Activated T-helper 17 cell treated with anti-CD3 and anti-CD28 coated beads, Interleukin-2, amount 50 U/mL, for 72 hours (primary cell): ENCODE measurements at places on chromosomes 2 and 18. TPM values are rescaled to one million over a fixed set of nuclear protein-coding genes. Genes with fewer than 3 reads are reported as not detected.
A peak's percentile ranks its signal among the peaks of the same experiment; 100 is the strongest.

Gene EVX2
- total RNA-seq, result not detected

Gene ATP5F1A
- 511 TPM for total RNA-seq

Gene ABCG8
- not detected for total RNA-seq

Gene KIF5C
- total RNA-seq, result 43.8 TPM

Gene IL18RAP
- total RNA-seq, result 5.6 TPM

Gene ITGAV
- total RNA-seq, result 12.1 TPM

Gene RNU2-63P
- 10.2 TPM for total RNA-seq

Gene RAX
- total RNA-seq, result not detected

Gene ARHGAP15
- 93.3 TPM for total RNA-seq

Gene PAIP2B
- 1.3 TPM for total RNA-seq

Gene METTL8
- total RNA-seq, result 27.7 TPM

GRCh38 chr2:200878289-200878880 is 10.5 kb downstream of the PPIL3 start:
- ATAC-seq, result no peak

DNA sequence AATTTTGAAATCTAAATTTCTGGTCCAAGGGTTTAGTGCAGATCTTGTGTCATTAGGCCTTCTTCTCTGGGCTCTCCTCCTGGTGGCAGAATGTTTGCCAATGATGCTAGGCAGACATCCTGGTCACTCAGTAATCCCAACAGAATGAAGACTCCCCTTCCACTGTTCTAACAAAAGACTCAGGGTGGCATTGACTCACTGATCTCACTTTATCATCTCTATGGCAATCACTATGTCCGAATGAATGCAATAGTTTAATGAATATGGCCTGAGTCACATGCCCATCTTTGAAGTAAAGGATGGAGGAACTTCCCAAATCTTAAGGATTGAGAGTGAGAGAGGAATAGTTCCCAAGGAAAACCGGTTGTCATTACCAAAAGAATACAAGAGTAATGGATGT is 261.1 kb downstream of the KCNE4 start:
- ATAC-seq, result no peak

- no peak for ATAC-seq
Measured at GRCh38 chr2:147927053-147927588, 82.3 kb downstream of the ACVR2A start.

- no peak for ATAC-seq
Measured at GRCh38 chr18:48023334-48024008, 93.0 kb upstream of the SMAD2 start.

GRCh38 chr2:197904446-197904845 is 100.1 kb downstream of the PLCL1 start:
- peak; percentile 97 for ATAC-seq

DNA sequence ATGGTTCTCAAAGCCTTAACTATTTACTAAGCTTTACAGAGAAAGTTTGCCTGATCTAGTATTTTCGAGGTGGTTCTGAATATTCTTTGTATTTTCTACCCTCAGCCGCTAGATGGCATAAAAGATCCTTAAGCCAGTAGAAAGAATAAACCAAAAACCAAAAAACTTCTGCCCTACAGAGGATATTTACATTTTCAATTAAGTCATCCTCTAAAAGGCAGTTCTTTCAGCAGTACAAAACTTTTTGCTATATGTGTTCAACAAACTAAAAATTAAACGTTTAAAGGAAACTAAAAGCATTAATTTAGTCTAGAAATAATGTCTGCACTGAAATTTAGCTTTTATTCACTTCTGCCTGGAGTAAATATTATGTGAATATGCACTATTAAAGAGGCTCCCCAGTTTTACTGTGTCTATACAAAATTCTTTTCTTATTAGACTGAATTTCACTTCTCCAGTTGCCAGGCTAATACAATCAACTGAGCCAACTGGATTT is 297.5 kb downstream of the PIEZO2 start:
- no peak for ATAC-seq

DNA sequence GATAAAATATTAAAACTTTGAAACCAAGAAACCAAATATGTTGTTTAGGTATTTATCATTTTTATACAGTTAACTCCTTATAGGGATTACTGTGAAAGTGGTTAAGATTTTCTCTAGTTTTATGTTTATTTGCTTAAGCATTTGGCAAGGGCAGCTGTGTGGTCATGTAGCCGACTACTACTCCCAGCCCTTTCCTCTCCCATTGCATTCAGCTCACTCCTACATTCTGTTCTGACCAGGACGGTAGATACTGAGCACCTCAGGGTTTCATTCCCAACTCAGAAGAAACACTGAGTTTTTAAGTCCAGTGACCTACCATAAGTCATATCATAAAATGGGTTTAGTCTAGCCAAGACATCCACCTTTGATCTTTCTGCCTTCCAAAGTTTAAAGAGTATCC is 19.8 kb downstream of the FZD5 start:
- no peak for ATAC-seq

GRCh38 chr2:19346983-19347618 is 11.3 kb downstream of the OSR1 start:
- ATAC-seq, result no peak

GRCh38 chr2:135485441-135485840 is 45.6 kb downstream of the ZRANB3 start:
- ATAC-seq, result no peak

DNA sequence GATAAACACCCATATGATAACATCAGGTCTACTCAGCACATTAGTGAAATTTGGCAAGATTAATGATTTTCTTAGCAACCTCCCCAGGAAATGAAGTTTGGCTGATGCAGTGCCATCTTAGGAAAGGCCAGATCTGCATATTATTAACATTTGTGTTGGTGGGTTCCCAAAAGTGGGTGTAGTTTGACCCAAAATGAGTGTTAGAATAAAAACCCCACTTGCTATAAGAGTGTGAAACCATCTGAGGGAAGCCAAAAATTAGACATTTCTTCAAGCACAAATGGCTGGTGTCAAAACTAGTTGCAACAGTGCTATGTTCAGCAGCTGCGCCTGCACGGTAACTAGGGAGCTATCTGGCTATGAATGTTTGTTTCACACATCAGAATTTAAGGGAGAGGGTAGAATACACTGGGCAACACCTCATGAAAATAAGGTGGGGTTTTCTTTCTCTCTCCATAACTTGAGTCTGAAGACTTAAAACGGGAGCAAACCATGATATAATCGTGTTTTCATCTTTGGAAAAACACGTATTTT is 15.9 kb upstream of the CSRNP3 start:
- no peak for ATAC-seq

DNA sequence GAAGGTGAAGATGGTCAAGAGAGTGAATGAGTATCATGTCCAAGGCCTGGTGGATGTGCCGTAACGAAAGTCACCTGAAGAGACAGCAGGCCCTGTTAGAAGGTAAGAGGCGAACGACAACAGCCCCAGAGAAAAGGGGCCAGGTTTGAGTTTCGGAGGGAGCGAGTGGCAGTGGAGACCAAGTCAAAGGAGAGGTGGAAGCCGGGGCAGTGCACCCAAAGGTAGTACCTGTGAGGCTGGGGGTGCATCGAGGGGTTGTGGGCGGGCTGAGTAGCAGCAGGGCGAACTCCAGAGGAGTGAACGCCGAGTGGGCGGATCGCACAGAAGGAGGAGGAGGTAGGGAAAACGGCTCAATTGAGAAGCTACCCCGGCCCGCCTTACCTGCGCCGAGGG is 358 bp downstream of the USP37 start:
- peak; percentile 52 for ATAC-seq

DNA sequence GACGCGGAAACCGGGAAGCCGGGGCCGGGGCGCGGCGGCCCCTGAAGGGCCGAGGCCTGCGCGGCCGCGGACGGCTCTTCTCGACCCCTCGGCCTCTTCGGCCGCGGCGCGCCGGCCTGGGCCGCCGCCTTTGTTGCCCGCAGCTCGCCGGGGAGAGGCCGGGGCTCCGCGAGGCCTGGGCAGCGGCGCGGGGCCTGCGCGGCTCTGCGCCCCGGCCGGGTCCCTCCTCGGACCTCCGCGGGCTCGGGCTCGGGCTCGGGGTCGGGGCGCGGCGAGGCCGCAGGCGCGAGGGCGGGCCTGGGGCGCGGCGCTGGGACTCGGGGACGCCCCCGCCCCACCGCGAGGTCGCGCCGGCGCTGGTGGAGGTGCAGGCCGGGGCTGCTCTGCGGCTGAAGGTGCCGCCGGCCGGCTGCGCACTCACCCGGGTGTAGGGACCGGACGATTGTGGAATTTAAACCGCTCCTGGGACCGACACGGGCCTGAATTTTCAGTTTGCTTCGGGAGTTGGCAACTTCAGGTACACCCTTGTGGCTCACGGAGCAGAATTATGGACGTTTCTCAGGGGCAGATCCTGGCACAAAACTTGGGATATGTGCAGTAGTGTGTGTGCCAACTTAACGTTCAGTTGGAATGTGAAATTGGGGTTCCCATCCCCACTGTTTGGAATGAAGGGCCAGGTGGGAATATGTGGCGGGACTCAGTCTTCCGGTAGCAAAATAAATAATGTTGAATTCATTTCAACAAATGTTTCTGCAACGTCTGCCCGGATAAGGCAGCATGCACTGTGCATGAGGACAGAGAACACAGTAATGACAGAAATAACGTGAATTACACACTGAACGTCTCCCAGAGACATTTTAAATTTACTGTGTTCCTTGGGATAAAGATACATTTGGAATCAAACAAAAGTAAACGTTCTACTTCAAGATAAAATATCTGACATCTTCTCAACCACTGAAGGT is 787 bp downstream of the SOCS6 start:
- peak; percentile 27 for ATAC-seq

- peak; percentile 16 for ATAC-seq
Measured at GRCh38 chr2:55049043-55049820, 1.0 kb downstream of the RTN4 start.

GRCh38 chr2:170943041-170943440 is 14.0 kb downstream of the GORASP2 start:
- ATAC-seq, result no peak

DNA sequence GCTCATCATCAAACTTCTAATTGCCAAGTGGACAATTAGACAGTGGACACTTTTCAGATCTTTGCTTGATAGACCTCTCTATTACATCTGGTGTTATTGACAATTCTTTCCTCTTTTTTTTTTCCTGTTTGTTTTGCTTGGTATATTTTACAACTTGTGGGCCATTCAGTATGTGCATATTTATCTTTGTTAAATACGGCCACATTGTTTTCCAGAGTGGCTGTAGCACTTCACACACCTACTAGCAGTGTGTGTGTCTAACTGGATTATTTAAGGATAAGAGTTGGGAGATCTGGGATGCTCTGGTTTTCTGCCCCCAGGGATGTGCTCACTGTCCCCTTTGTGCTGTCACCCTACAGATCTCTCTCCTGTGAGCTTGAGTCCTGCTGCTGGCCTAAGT is 4.1 kb upstream of the SLC4A5 start:
- ATAC-seq, result no peak

GRCh38 chr18:36993068-36993467 is 164.1 kb downstream of the KIAA1328 start:
- peak; percentile 45 for ATAC-seq

DNA sequence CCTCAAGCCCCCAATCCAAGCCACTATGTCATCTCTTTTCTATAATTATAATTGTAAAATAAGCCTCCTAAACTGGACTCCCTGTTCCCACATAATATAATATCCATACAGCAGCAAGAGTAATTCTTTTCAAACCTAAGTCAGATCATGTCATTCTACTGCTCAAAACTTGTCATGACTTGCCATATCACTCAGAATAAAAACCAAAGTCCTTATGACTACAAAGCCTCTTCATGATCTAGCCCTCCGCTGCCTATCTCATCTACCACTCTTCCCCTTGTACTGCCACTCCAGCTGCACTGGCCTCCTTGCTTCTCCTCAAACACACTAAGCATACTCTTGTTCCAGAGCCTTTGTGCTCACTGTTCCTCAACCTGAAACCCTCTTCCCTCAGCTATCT is 69.9 kb downstream of the MEMO1 start:
- ATAC-seq, result no peak

DNA sequence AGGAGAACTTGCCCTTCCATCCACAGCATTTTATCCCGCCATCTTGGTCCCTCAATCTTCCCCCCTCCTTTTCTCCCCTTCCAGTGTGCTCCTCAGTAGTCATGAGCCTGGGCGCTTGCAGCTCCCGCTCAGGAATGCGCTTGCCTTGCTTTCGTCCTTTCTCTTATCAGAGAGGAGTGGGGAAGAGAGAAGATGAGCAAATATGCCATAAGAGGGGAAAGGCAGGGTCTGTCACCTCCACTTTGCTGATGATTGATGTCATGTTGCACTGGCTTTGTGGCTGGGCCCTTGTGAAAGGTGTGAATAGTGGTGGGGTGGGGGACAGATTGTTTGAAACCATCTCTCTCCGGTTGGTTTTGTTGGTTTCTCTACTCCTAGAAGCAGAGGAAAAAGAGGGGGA is 569.3 kb downstream of the TNS1 start:
- no peak for ATAC-seq

GRCh38 chr2:119076713-119077112 is 81.8 kb downstream of the C1QL2 start:
- no peak for ATAC-seq
